Stimulated activated CD4-positive, alpha-beta T cell treated with anti-CD3 and anti-CD28 coated beads, Interleukin-4, amount 100 ng/mL, for 1 hour (primary cell): ENCODE measurements at places on chromosomes 4 and X.

DNA sequence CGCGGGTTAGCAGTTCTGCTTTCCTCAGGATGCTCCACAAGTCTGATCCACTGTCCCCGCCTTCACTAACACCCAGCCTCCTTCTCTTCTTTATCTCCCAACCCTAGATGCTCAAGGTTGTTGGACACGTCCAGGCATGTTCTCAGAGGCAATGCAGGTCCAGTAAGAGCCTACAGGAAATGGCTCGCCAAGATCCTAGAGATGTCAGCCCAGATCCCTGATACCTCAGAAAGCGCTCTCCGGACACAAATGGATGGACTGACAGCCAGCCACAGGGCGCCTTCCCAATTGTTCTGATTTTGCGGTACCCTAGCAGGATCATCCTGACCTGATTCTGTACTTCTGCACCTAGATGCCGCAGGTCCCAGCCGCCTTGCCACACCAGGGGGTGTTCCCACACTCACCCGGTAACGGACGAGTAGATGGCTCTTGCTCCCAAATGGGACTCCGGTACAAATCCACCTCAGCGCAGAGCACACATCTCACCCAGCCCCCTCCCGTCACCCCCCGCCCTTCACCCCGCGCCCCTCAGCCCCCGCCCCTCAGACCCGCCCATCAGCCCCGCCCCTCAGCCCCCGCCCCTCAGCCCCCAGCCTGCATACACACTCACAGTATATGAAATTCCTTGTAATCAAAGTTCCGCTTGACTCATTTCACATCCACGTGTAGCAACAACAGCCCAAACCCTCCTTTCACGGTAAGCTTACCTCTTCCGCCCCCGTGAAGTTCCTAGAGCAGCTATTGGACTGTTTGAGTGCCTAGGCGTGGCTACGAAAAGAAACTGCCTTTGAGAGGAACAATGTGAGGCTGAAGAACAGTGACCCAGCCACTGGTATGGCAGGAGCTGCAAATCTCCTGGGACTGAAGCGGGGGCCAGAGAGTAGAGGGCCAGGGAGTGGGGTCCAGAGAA is at the start of gene EDA2R:
EDA2R (minus strand) TSS at position 488 of the 910 bp plus-strand sequence. CDS start 23,058 bp downstream, outside the sequence.
- peak; percentile 6 for DNase-seq

DNA sequence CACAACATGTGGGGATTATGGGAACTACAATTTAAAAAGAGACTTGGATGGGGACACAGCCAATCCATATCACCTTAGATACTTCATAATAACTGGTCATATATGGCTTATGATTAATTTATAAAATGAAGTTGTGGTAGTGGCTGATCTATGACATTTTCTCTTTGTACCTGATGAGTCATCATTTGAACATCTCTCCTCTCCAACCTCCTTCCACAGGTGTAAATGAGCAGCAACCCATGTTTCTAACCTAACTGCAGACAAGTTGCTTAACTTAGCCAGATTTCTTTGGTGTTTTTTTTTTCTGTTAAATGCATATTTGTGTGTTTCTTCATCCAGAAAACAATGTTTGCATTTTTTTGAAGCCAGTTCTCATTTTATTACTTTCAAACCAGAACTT is 42.6 kb downstream of the SPANXA2 start:
- DNase-seq: no peak

DNA sequence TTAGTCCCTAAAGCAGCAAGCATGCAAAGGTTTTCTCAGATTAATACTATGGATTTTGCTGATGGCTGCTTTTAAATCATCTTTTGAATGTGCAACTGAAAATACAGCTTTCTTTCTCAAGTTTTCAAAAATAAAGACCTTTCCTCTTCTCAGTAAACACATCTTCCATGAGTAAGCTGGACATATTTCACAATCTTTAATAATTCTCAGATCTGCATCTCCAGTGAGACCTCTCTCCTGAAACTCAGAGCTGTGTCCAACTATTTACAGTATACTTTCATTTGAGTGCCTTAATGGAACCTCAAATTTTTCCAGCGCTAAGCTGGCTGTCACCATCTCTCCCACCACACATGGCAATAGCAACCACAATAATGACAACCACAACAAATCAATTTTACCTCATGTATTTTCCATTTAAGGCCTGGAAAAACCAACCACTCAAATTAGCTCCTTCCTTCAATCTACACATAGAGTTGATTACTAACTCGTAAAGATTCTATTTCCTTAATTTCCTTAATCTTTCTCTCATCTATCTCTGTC is 192.4 kb upstream of the RPL34 start:
- no peak for DNase-seq

GRCh38 chr4:129077326-129077725 is 16.0 kb downstream of the SCLT1 start:
- no peak for DNase-seq

DNA sequence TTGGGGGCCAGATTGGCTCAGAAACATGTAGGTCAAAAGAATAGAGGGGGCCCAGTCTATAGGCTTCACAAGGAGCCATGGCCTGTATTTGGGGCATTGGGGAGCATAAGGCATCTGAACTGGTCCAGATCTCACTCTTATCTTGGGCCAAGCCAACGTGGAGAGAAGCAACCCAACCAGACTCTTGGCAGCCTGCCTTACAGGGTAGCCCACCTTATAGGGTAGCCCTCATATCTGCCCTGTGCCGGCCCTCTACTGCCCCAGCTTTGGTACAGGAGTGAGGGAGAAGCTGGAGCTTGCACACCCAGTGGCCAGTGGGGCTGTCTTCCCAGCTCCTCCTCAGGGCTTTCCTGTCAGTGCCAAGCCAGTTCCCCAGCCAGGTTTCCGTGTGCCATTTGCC is 142.2 kb downstream of the AMMECR1 start:
- DNase-seq: no peak

DNA sequence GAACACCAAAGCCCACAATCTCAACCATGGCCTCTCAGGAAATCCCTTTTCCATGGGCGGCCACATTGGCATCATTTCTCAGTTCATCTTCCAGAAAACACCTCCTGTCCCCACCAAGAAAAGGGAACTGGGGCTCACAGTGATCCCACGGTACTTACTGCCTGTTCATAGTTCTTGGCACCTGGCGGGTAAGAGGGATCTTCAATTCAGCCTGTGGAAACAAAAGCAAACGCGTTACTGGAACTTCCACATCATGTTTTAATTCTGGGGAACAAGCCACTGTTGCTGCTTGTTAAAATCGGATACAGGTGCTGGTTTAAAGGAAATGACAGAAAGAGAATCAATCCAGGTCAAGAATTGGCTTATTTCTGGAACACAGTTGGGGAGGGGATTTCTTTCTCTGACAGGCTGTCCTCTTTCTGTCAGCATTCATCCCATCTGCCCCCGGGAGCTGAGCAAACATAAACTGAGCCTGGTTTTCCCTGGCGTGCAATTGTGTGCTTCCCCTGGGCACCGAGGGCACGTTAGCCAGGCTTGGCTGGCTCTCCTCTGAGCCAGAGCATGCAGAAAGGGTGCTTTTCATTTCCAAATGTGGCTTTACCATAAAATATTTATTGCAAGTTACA is 16.8 kb downstream of the CLNK start:
- no peak for DNase-seq

DNA sequence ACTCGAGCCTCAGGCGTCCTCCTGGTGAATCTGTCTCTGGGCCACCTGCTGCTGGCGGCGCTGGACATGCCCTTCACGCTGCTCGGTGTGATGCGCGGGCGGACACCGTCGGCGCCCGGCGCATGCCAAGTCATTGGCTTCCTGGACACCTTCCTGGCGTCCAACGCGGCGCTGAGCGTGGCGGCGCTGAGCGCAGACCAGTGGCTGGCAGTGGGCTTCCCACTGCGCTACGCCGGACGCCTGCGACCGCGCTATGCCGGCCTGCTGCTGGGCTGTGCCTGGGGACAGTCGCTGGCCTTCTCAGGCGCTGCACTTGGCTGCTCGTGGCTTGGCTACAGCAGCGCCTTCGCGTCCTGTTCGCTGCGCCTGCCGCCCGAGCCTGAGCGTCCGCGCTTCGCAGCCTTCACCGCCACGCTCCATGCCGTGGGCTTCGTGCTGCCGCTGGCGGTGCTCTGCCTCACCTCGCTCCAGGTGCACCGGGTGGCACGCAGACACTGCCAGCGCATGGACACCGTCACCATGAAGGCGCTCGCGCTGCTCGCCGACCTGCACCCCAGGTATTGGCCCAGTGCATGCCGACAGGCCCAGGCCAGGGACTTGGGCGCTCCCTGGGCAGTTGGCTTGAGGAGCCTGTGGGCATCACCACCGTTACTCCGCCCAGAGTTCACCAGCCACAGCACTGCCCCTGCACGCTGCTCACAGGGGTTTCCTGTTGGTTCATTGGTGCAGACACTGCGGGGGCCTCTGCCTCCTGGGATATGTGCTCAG is 1.1 kb downstream of the GPR78 start:
- no peak for DNase-seq

- DNase-seq: no peak
Measured at GRCh38 chrX:9906919-9907318, 60.2 kb upstream of the CLDN34 start.

GRCh38 chr4:183401473-183401872 is 43.0 kb upstream of the CDKN2AIP start:
- DNase-seq: no peak

DNA sequence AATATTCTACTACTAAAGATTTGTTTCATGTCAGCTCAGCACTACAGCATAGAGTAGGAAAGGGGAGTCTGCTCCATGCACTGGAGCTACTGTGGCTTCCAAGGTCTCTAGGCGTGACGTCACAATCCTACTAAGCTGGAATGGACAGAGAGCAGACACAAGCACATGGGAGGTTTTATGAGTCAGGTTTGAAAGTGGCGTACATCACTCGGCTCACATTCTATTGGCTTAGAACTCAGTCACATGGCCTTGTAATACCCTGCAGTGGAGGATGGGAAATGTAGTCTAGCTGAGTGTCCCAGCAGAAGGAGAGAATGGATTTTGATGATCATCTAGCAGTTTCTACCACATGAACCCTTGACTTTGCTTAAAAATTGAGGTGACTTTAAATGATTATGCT is 624.8 kb upstream of the ATOH1 start:
- DNase-seq: no peak
